GM10248 (cell line): ENCODE measurements at places on chromosomes 12 and 14.

DNA sequence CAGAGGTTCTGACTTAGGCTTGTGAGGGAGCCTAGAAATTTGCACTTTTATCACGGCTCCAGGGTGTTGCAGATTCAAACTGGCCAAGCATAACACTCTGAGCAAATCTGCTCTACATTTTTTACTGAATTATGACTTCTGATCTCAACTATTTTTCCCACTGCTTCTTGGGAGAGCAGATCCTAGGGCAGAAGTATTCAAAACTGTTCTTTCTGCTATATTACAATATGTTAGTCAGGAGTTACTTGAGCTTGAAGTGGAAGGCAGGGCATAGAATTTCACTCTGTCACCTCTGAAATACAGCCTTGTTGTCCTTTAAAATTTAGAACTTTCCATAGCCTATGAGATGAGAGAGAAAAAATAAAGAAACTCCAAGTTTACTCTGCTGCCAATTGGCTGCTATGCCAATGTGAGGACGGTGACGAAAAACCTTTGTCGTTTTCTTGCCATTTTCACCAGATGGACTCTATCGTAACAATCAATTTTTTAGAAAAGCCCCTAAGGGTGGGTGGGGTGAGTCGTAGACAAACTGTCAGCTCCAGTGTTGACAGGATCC is 16.4 kb upstream of the KERA start:
- DNase-seq, result no peak

DNA sequence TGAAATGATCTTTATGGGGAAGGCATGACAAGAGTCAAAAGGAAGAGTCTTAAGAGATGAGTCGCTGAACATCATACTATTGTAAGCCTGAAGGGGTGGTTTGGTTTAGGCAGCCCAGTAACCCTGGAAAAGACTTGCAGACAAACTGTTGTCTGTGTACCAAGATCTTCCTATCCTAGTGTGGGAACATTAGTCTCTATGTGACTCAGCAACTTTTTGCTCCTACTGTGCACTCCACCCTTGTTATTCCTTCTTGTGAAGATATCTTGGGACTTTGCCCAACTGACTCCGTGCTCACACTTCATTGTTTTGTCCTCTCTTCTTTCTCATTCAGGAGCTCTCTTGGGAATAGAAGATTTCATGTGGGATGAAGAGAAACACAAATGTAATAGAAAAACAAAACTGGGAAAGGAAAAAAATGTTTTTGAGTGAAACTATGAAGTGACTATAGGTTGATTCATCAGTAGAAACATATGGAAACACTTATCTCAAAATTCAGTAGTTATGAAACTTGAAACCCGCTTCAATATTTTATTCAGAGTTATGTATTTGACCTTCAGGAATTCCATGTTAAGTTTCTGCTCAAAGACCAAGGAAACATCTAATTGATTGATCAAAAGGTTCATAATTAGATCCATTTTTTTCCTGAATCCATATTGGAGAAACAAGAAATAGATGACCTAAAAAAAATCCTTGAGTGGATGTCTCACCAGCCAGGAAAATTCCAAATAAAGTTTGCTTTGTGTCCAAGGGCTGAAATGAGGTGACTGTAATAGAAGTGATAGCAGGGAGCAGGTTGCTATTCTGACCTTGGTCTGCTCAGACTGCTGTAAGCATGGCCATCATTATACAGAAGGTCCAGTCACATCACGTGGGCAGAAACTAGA is 67.2 kb downstream of the BTG1 start:
- no peak for DNase-seq

DNA sequence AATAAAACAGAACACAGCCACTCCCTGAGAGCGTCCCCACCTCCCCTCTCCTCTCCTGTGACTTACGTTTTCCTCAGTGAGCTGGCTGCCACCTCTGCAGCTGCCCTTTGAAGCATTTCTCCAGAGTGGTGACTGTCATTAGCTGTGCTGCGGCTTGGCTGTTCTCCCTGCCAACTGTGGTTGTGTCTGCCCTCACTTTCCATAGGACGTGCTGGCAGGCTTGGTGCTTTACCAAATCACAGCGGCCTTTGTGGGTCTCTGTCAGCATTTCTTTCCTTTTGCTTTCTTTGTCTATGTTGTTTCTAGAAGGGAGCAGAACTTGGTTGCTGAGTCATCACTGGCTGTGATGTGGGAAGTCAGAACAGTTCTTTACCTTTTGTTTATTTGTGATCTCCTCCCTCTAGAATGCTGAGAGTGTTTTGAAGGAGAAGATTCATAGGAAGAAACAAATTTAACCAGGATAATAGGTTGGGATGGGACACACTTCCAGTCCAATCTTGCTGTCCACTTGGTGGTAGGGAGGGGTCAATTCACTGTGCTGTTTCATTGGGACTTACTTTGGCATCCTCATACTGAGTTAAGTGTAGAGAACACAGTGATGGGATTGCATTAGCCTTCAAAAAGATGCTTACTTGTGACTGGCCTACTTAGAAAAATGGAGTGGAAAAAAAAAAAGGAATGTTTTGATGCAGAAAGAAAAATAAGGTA is 88.2 kb downstream of the TMX1 start:
- no peak for DNase-seq

DNA sequence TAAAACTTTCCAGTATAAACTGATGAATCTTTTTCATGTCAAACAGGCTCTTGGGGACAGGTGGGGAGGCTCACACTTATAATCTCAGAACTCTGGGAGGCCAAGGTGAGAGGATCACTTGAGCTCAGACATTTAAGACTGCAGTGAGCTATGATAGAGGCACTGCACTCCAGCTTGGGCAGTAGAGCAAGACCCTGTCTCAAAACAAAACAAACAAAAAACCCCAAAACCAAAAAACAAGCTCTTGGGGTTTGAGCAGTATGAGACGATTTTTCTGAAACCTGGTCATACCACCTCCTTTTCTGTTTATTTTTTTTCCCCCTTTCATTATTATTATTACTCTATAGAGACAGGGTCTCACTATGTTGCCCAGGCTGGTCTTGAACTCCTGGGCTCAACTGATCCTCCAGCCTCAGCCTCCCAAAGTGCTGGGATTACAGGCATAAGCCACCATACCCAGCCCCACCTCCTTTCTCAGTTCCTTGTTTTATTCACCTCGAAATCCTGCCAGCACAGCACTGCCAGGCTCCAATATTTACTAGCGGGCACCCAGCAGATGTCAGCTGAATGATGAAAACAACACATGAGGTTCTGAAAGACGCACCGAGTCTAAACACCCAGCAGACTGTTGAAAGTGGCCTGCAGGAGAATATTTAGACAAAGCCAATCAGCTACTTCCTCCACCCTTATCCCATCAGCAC is 19.5 kb upstream of the CDK17 start:
- DNase-seq, result no peak

DNA sequence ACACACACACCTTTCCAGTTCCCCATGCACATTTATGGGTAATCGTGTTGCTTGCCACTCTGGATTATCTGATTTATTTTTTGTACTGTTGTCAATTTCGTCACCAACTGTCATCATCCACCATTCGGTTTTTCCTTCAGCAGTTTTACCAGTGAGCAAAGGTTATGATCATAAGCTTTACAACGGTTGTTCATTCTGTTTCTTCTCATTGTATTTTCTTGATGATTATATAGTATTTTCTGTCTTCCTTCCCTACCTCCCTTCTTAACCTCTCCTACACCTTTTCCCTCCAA is 680 bp downstream of the NECAP1 start:
- DNase-seq, result no peak

- no peak for DNase-seq
These were observed 269.6 kb upstream of the AMIGO2 start for GRCh38 chr12:47349137-47350061.

DNA sequence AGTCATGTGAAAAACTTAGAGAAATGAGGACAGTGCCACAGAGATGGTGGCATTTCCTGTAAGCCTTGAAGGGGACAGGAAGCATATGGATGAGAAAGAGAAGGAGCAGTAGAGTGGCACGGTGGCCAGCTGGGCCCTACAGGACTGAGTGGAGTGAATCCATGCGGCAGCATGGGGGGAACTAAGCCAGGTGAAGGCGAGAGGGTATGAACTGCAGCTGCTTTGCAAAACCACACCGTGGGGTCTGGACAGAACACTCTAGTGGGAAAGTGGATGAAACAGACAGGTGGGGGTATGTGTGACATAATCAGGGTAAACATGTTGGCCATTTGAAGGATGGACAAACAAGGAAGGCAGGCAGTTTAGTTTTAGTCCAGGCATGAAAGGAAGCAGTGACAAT is 10.4 kb upstream of the SYCP3 start:
- no peak for DNase-seq

GRCh38 chr12:110932046-110932445 is 11.7 kb upstream of the MYL2 start:
- DNase-seq, result no peak

DNA sequence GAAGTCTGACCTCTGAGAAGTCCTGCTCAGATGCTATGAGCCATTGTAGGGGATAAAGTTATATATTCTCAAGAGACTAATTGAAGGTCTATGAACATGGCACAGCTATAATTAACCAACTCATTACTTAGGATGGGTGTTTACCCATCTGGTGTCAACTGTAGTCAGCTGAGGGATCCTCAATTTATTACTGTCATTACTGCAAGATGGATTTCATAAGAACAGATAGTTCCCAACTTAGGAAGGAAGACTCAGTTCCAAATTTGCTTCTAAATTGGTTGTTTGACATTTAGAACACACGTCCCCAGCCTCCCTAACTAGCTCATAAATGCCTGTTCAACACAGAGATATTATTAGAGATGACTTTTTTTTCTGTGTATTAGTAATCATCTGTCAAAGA is 81.4 kb downstream of the FRMD6 start:
- DNase-seq, result no peak

- DNase-seq, result no peak
These were observed 31.1 kb downstream of the FRS2 start for GRCh38 chr12:69501154-69501895.

GRCh38 chr12:6821591-6822425 is at the start of gene GPR162:
TSS of gene GPR162 (plus strand) at chr12:6821821. CDS start at chr12:6823899, 2,078 bp downstream.
- DNase-seq, result no peak

DNA sequence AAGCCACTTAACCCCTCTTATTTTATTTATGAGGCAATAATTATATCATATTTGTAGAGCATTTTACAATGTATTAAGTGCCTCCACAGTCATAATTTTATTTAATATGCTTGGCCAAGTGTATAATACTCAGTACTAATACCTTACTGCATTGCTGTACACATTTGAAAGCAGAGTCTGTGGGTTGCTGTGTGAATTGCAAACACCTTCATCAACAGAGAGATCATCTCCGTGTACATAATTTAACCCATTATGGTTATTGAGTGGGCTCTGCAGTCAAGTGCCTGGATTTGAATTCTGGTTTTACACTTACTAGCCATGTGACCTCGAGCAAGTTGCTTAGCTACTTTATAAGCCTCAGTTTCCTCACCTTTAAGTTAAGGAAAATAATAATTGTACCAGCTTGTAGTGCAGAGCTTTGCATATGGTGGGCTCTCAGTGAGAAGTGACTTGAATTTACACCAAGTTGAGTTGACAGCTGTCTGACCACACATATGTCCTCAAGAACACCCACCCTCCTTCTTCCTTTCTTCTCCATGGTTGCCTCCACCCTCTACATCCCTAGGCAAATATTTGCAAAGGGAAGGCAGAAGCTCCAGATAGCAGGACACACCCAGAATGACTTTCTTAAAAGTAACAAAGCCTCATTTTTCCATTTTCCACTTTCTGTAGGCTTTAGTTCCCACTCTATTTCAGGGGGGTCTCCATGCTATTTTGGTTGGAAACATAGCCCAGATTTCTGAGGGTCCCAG is 12.3 kb downstream of the CRACR2A start:
- no peak for DNase-seq

DNA sequence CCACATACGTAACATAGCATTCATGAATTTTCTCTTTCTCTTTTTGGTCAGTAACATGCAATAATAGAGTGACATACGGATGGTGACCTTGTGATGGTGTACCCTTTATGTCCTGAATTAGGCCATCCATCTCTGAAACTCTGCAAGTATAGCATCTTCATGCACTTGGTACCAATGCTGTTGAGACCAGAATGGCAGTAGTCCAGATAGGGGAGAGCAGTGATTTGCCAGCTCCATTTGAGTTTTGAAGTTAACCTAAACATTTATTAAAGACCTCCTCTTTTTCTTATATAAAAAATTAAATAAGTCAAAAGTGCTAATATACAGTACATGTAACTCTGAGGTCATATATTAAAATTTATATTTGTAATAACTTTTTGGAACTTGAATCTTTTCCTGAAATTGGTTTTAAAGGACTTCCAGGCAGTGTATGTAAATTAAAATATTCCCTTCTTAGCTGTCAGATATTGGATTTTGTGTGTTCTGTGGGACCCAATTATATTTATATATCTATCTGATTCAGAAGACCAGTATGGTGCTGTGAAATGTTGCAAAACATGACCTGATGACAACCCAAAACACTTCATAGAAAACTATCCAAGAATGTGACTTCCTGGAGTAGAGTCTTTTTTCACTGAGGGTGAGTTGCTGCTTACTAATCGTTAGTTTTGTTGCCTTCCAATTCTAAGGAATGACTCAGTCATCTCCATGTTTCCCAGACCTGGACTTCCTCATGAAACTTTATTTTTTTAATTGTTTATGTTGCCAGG is 3.5 kb downstream of the ELK3 start:
- no peak for DNase-seq

- no peak for DNase-seq
These were observed 885.3 kb upstream of the TMEM132C start for GRCh38 chr12:127381681-127382080.

DNA sequence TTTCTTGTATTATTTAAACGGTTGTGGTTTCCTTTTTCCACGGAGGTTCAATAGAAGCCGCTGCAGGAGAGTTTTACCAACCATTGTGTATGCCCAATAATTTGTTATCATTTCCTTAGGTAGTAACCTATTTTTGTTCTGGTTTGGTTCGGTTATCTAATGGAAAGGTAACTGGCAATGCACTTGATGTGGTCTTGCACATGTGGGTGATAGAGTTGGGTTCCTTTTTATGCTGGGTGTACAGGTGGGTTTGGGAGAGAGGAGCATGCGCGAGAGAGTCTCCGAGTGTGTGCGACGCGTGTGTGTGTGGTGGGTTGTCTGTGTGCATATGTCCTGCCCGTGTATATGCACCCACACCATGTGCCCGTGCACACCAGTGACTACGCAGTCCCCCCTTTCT is 102.7 kb upstream of the FKBP4 start:
- DNase-seq, result no peak

- DNase-seq, result no peak
These were observed 9.5 kb upstream of the KRT7 start for GRCh38 chr12:52223406-52224039.

DNA sequence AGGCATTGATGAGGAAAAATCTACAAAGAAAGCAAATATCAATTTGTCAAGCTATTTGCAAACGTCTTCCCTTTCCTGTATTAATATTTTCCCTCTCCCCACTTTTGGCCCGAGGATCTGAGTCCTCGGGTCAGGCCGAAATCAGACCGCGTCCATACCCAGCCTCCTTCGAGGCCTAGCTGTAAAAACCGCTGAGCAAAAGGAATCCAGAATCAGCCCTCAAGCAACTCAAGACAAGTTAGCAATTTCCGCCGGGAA is 353 bp upstream of the MAPK1IP1L start:
- DNase-seq, result no peak
